ENCODE measurements at places on chromosomes 7 and 10.

DNA sequence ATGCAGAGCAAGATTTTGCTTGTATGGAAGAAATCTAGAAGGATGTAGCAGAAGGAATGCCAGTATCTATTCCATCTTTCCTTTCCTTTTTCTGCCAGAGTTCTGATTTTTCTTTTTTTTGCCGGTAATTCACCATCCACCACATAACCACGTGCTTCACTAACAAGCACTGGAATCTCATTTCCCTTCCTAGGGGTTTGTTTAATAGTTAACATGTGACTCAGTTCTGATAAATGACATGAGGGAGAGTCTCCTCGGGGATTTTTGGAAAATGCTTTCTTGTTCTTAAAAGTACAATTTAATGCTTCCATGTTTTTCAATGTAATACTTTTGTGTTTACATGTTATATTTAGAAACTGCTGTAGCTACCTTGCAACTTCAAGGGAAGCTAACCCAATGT lies 590.2 kb downstream of the SH2D4B start:
- DNase-seq, result no peak

DNA sequence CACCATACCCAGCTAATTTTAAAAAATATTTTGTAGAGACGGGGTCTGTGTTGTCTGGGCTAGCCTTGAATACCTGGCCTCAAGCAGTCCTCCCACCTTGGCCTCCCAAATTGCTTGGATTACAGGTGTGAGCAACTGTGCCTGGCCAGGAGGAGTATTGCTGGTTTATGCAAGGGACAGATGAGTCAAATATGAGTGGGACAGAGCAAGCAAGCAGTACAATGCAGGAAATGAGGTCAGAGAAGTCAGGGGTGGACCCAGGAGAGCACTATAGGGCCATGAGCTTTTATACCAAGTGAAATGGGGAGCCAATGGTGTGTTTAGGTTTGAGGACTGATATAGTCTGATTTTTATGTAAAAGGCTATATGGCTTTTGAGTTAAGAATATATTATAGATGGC lies 6.3 kb downstream of the TSPAN13 start:
- DNase-seq, result no peak

- DNase-seq, result no peak
Observed at GRCh38 chr10:103757531-103758293, 97.7 kb downstream of the SH3PXD2A start.

DNA sequence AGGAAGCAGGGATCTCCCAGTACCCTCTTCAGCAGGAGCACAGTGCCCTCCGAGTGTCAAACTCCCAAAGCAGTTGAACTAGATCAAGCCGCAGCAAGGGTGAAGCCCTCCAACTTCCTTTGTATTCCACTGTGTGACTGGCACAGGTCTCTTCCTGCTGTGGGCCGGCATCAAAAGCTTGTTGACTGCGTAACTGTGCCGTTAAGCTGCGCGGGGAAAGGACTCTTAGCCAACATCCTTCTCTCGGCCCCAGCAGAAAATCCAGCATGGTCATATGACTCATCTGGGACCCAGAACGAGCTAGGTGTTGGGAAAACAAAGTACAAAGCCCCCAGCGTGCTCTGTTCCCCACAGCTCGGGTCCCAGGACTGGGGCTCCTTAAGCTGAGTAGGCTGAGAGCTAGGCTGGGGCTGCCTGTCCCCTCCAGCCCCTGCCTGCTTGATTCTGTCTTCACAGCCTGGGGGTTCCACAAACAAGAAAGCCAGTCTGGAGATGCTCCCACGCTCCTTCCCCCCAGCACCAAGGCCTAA lies 52.2 kb downstream of the COL17A1 start:
- no peak for DNase-seq

DNA sequence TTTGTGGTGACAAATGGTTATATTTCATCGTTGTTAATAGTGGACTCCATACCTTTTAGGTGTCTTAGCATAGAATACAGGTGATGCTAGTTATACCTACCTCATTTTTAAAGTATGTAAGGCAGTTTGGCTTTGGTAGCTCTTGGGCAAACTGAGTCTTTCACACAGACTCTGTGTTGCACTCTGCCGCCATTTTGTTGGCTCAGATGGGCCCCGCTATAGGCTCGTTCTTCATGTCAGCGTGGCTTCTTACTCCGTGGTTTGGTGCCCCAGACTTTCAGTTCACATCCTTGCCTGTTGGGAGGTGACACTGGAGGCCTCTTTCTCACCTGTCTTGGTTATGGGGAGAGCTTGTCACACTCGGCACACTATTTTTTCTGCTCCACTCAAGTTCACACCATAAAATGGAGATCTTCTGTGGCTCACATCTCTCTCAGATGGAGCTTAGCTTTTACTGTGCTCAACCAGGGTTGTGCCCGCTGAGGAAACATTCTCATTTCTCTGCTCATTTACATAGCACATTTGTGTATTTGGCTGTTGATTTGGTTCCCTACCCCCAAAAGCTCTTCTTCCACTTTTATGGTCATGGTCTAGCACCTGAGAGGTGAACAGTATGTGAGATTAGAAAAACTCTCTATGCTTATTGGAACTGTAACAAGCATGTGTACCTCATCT lies 178.5 kb downstream of the ARID5B start:
- DNase-seq, result no peak

DNA sequence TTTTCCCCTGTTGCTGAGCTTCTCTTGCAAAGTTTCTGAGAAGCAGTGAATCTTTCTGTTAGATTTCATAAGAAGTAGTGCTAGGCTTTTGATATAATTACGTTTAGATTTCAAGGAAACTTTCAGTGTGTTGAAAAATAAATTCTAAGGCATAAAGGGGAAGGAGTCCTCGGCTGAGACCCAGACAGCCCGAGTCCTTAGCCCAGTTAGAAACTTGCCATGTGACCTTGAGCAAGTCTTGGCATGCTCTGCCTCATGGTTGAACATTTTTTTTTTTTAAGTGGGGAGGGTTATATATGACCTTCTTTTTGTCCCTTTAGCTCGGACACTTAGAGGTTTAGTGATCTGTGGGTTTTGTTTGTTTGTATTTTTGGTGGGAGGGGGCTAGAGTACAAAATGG lies 117.5 kb downstream of the TCF7L2 start:
- DNase-seq, result no peak

DNA sequence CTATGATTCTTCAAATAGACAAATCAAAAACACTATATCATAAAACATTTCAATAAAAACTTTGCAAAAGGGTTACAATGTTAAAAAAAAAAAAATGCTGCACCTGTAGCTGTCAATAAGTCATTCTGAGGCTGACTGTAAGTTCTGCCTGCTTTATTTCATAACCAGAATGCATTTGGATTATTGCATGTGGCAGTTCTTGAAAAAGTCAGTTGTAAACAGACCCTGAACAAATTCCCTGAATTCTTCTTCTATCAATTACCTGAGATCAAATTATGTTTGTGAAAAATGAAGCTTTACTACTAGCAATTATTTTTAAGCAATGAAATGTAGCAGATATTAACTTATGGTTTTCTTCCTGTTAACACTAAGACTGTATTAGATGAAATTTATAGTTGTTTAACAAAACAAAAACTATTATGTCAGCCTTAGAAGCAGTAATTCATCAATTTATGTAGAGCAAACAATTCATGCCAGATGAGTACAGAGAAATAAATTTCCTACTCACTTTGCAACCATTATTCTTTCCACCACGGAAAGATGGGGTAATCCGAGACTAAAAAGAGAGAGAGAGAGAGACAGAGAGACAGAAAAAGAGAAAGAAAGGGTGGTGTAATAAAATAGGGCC lies 107.8 kb downstream of the SFMBT2 start:
- DNase-seq, result no peak

DNA sequence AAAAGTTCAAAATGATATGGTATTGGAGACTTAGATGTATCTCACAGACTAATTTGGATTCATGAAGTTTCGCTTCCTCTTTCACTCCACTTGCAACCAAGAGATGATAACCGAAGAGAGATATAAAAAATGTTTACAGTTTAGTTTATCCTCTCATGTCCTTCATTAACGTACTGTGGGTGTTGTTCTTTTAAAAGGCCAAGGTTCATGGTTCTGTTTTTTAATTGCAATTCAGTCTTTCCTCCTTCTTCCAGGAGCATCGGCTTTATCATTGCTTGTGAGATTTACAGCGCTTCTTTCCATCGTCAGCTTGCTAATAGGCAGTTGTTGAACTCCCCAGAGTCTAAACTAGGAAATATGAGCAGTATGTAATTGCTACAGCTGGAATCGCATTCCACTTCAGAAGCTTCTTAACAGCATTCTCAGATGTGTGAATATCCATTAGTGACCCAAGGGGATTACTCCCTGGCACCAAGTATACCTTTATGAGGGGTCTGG lies 75.9 kb upstream of the HGF start:
- DNase-seq, result peak; percentile 71

- no peak for DNase-seq
Observed at GRCh38 chr7:100585511-100586265, at the start of gene LRCH4. LRCH4 (minus strand) TSS chr7:100586129; CDS start chr7:100586100, 29 bp downstream.

GRCh38 chr7:126803990-126804389 lies 448.8 kb downstream of the GRM8 start:
- no peak for DNase-seq

DNA sequence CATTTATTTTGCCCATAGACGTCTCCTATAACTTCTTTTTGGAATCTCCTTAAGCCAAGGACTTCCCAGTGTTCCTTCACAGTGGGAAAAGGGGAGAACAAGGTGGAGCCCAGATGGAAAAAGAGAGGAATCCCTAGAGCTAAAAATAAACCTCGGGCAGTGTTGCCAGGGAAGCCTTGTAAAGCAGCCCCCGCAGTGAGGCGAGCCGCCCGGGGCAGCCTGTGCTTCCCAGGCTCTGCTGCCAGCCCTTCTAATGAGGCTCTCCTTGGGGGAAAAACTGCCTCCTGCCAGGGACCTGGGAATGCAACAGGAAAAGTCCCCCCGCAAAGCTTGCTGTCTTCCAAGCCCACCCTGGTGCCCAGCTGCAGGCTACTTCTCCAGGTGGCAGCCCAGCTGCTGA lies 71.7 kb downstream of the SH3PXD2A start:
- DNase-seq, result no peak

GRCh38 chr7:43417455-43417854 lies 165.5 kb upstream of the STK17A start:
- no peak for DNase-seq

DNA sequence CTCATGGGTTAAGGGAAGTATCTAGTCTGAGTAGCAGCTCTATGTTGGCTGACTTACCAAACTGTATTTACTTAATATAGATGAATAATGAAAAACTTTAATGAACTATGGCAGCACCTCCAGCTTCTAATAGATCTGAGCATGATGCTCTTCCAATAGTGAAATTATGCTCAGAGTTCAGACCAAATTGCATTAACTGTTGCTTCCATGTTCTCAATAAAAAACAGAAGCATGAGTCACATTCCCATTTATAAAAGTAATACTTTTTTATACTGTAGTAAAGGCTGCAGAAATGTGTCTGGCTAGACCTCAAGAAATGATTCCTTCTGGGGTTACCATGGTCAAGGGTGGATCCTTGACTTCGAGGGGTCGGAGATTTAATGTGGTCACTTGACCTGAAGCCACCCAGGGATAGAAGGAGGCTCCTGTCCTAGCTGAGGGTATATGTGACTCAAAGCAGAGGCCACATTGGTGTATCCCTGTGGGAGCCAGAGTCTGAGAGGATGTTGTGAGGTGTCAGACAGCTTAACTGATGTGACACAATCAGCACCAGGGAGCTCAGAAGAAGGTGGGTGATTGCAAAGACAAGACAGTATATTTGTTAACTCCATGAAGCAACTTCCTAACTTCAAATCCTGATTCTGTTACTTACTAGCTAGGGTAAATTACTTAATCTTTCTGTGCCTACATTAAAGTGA lies 19.8 kb upstream of the PLCE1 start:
- no peak for DNase-seq

DNA sequence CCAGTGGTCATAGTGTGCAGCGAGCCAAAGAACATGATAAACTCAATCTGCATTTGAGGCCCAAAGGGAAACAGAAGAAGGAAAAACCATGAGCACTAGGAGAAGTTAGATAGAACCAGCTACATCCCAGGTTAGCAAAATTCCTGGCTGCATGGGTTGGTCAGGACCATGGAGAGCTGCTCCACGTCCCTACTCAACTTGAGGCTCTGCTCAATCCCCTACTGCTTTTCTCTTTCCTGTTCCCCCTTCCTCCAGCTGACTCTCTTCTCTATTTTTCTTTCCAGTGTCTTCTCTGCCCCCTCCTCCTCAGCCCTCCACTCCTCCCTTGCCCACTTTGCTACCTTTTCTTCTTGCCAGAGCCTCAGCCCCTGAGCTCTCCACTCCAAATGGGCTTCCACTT lies 21.9 kb upstream of the VSIR start:
- DNase-seq, result no peak

GRCh38 chr7:140521421-140521820 lies 42.1 kb upstream of the MKRN1 start:
- DNase-seq, result no peak

DNA sequence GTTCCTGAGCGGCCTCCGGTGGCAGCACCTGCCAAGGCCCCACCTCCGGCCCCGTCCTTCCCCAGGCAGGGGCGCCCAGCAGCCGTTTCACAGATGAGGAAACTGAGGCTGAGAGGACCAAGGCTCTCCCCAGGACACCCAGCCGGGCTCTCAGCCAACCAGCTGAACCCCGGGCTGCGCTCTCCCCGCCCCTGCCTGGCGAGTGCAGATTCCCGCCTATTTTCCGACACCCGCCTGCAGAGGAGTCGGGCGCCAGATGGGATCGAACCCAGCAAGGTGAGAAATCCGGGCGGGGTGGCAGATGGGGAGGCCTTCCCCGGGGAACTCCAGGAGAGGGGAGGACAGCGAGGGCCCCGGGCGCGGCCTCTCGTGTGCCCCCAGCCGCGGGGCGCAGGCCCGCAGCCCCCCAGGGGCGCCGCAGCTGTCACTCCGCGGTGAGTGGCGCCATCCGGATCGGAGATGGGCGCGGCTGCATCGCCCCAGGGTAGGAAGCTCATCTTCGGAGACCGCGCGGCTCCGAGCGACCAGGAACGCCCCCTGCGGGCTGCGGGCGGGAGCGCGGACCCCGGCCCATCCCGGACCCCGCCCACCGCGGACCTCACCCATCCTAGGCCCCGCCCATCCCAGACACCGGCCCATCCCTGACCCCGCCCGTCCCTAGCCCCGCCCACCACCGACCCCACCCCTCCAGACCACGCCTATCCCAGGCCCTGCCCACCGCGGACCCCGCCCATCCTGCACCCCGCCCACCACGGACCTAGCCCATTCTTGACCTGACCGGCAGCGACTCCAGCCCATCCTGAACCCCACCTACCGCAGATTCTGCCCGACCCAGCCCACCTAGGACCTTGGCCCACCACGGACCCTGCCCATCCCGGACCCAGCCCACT lies 90.3 kb downstream of the MICALL2 start:
- no peak for DNase-seq

DNA sequence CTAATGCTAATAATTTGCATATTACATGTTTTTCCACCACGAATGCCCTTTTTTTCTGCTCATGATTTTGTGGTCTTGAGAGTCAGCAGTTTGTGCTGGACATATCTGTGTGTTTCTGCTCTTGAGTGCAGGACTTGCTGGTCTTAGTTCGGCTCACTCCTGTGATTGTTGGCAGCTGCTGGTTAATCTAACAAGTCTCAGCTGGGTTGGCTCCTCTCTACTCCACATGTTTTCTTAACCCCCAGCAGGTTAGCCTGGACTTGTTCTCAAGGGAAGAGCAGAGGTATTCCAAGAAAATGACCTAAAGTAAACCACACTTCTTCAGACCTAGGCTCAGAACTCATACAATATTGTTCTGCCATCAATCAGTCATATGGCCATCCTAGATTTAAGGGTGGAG lies 1238.9 kb downstream of the XPNPEP1 start:
- no peak for DNase-seq

Data from NCI-H187 treated with DMSO at 0.1 percent for 48 hours (cell line).